NCI-H2171 (cell line): ENCODE measurements at places on chromosomes 2 and 18.

DNA sequence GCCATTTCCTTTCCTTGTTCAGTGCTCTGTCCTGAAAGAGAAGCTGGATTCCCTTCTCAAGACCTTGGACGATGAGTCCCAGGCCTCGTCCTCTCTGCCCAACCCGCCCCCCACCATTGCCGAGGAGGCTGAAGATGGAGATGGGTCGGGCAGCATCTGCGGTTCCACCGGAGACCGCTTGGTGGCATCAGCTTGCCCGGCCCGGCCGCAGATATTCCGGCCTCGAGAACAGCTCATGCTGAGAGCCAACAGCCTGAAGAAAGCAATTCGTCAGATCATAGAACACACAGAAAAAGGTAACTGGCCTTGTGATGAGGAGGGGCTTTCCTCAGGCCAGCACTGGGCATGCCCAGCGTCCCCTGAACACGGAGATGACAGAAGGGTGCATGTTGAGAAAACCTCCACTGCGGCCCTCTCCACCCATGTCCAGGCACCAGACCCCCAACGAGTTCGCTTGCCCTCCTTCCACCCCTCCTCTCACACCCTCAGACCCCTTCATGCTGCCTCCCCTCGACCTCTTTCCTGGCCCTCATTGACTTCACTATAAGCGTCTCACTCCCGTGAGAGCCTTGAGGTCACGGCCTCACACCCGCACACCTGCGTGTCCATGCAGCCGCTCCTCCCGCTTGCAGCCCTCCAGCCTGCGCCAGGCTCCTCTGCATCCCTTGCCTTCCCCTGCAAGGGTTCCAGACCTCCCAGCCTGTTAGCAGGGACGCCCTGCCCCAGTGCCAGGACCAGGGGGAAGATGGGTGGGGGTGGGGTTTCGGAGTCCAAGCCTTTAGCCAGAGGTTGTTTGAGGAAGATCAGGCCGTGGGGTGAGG, 95.0 kb downstream of the DGKD start:
- DNase-seq: no peak

DNA sequence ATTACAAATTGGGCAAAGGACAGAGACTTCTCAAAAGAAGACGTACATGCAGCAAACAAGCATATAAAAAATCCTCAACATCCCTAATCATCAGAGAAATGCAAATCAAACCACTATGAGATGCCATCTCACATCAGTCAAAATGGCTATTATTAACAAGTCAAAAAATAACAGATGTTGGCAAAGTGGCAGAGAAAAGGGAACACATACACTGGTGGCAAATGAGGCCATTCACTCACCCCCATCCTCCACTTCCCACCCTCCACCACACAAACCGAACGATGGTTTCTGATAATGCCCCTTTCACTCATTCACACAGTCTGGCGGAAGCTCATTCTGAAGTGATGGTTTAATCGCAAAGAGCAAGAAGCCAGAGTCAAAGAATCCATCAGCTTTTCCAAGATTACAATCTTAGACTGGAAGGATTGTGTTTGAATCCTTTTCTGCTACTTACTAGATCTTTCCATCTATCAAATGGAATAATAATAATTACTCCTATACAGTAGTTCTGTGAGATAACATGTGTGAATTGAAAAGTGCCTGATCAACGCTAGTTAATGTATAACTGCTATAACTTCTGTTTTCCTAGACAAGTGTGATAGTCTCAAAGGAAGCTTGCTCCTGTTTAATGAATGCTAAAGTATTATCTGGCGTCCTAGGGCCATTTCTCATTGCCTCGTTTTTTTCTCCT, 16.9 kb upstream of the CD28 start:
- DNase-seq: no peak

DNA sequence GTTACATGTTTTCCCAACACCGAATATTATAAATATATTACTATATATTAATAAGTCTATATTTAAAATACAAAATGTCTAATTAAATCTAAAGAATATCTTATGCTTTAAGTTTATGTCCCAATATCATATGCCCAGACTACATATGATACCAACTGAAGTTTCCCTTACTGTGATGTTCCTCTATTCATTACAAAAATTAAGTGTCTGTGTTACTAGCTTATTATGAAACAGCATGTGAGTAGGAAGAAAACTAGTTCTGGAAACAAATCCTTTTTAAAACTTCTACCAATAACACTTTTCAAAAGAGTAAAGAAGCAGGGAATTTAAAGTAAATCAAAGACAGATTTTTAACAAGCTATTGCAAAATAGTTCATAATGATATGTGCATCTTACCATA, 17.8 kb downstream of the HNRNPLL start:
- no peak for DNase-seq

DNA sequence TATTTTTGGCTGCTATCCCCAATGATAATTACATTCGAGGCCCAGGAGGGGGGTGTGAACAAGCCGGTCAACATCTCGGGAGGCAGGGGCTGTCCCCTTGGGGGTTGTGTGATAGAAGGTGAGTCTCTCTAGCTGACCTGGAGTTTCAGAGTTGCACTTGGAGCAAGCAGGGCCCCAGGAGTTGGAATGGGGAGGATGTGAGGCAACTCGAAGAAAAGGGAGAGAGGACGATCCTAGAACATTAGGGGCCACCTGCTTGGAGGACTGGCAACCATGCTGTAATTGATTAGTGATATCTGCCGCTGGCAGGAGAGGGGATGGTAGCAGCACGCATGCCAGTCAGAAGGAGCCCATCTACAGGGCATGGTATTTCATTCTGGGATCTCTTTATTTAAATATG, 122.6 kb downstream of the CTIF start:
- DNase-seq: no peak

DNA sequence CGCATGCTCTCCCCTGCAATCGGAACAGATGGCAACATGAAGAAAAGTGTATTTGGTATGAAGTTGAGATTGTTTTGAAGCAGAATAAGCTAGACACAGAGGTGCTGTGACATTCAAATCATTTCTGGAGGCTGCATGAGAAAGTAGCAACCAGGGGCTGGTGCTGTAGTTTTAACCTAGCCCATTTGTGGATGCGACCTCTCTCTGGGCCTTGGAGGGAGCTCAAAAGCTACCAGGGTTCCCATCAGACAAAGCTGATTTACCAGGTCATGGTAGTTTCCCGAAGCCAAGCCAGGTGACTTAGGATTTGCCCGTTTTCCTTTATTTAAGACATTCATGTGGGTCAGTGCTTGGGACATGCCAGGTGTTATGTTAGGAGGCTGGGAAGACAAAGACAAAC, 77.5 kb downstream of the CIB4 start:
- no peak for DNase-seq

DNA sequence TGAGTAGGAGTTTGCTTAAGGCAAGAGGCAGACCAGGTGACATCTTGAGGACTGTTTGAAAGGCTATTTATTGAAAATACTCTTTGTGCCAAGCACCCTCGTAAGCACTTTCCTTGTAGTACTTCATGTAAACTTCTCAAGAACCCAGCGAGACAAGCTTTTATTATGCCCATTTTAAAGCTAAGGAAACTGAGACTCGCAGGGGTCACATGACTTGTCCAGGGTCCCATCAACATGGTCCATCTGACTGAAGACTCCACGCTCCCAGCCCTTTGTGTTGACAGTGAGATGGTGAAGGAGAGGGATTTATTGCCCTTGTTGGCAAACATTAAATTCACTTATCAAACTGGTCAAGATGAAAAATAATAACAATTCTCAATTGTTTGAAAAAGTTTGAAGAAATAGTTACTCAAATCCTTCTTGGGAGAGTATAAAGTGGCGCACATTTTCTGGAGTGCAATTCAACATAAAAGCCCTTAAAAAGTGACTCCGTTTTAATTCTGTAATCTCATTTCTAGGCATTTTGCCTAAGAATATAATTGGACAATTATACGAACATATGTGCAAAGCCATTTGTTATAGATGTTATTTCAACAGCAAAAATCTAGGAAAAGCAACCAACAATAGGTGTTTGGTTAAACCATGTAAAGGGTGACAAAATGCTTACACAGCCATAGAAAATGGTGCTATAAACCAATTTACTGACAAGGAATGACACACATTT, 270.5 kb upstream of the NCKAP5 start:
- no peak for DNase-seq

DNA sequence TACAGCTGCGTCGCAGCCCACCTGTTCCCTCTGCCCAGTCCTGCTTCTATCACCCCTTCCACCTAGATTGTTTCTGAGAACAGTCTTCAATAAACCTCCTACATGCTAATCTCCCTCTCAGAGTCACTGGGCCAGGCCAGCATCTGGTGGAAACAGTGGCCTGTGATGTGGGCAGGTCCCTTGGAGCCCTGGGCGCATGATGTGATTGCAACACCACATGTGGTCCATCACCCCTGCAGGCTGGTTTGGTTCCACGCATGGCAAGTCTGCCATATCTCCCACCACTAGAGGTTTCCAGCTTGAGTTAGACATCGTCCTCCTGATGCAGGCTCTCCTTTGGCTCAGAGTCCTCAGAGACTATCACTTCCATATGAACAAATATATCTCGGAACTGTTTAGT, 83.5 kb downstream of the PRKCE start:
- no peak for DNase-seq

- no peak for DNase-seq
Observed at GRCh38 chr2:66443979-66444861, 9.3 kb downstream of the MEIS1 start.

- no peak for DNase-seq
Observed at GRCh38 chr2:109054865-109055264, 65.8 kb upstream of the EDAR start.

DNA sequence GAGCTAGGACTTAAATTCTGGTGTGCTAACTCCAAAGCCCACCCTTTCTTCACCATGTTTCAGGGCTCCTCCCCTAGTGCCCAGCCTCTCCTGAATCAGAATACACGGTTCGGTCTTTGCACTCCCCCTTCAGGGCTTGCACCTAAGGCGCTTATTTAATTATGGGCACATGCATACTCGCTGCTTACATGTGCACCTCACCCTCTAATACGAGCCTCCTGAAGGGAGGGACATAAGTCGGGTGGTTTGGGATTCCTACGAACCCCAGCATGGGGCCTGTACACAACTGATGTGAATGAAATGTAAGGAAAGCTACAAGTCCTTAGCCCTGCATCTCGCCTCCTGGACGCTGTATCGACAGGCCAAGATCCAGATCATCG, 435 bp downstream of the IFT172 start:
- no peak for DNase-seq

DNA sequence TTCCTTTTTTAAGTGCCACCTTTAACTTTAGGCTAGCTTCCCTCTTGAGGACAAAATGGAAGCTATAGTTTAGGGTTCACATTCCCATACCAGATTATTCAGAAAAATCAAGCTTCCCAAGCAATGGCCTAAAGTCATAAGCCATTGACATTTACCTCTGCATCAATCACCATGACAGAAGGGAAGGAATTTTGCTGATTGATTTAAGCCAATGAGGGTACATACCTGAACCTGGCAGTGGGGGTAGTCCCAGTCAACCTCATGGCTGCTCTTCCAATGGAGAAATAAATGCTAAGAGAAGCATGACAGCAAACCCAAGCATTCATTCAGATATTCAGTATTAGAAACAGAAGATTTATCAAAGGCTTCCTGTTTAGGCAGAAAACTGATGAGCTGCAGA, 128.4 kb upstream of the CREB1 start:
- no peak for DNase-seq

- no peak for DNase-seq
Observed at GRCh38 chr2:36530178-36530982, 67.6 kb downstream of the FEZ2 start.

DNA sequence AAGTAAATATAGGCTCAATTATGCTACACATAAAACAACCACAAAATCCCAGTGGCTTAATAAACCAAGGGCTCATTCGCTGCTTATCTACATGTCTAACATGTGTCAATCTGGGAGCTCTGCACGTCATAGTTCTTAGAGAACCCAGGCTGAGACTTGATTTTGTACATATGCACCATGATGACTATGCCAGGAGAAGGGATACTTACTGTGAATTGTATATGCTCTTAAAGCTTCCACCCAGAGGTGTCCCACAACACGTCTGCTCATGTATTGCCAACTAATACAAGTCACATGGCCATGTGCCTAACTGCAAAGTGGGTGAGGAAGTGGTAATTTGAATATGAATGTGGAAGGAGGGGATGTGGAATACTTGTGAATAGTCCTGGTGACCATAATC, 262.1 kb downstream of the CPS1 start:
- DNase-seq: no peak

GRCh38 chr18:79846936-79847557, 49.3 kb downstream of the KCNG2 start:
- DNase-seq: no peak

DNA sequence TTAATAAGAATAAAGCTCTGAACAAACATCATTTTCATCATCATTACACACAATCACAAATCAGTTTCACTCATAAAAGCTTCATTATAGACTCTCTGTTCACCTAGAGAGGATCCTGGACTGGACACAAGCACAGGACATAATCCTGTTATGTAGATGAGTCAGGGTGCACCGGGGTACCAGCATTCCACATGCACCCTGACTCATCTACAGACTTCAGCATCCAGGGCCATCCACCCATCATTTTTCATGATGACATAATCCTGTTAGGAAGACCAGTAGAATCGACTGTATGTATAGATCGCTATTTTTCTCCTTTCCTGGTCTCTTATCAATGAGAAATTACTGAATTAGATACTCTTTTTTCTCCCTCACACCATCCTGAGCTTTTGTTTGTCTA, 73.7 kb upstream of the PIK3C3 start:
- DNase-seq: no peak

DNA sequence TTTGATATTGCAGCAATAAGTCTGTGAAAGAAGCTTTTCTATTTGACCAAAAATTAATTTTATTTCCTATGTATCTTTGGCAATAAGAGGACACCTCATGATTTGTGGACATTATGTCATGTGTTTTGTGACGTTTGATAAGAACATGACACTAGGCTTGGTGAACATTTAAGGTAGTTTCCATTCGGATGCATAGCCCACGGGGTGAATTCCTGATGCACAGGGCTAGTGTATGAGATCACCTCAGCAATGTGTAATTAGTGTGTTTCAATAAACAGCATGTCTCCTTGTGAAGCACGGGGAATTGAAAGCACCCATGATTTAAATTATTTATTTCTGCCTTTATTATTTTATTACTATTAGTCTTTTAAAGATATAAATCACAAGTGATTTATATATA, 146.1 kb upstream of the LINC00305 start:
- DNase-seq: no peak

DNA sequence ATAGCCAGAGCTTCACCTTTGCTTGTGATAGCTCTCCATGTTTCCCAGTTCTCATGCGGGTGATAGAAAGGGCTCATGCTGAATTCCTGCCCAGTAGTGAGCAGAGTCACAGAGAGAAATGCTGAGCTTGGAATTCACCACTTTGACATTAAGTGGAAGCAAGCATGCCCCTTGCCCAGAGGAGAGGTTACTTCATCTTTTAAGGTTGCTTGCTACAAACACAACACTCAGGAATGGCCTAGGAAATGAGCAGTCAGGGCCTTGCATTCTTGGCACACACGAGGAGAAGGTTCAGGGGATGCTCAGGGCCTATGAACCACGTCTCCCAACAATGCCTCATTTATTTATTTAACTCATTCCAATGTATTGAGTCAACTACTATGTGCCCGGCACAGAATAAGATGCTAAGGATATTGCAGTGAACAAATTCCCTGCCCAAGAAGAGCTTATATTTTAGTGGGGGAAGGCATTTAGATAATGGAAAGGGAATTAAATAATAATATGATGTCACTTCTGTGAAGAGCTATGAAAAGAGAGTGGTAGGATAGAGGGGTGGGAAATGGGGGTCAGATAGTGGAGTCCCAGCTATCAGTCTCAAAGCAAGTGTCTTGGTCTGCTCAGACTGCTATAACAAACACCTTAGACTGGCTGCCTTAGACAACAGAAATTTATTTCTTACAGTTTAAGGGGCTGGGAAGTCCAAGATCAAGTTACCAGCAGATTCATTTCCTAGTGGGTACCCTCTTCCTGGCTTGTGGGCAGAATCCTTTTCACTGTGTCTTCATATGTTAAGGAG, 42.1 kb downstream of the DDX18 start:
- DNase-seq: no peak
